ENCODE measurements at places on chromosomes 13 and 19.

- no peak for DNase-seq
Measured at GRCh38 chr19:8462571-8462970, 17.8 kb downstream of the HNRNPM start.

- DNase-seq: no peak
Measured at GRCh38 chr19:31715249-31715945, 366.2 kb upstream of the TSHZ3 start.

- no peak for DNase-seq
Measured at GRCh38 chr13:113046883-113047244, 58.7 kb upstream of the F7 start.

GRCh38 chr19:18294467-18294864, 13.0 kb upstream of the JUND start:
- peak; percentile 77 for DNase-seq

DNA sequence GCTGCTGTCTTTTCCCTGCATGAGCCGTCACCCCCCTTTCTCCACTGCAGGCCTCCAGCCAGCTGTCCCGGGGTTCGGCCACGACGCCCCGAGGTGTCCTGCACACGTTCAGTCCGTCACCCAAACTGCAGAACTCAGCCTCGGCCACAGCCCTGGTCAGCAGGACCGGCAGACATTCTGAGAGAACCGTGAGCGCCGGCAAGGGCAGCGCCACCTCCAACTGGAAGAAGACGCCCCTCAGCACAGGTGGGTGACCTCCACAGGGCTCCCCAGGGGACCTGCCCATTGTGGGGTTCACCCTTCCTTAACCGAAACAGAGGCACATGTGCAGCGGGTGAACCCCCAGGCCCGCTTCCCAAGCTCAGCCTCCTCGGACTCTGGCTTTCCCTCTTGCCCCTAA, 13.1 kb downstream of the TSSK6 start:
- DNase-seq: no peak

GRCh38 chr13:44577236-44578066, 1.3 kb upstream of the TSC22D1 start:
- DNase-seq: peak; percentile 93

DNA sequence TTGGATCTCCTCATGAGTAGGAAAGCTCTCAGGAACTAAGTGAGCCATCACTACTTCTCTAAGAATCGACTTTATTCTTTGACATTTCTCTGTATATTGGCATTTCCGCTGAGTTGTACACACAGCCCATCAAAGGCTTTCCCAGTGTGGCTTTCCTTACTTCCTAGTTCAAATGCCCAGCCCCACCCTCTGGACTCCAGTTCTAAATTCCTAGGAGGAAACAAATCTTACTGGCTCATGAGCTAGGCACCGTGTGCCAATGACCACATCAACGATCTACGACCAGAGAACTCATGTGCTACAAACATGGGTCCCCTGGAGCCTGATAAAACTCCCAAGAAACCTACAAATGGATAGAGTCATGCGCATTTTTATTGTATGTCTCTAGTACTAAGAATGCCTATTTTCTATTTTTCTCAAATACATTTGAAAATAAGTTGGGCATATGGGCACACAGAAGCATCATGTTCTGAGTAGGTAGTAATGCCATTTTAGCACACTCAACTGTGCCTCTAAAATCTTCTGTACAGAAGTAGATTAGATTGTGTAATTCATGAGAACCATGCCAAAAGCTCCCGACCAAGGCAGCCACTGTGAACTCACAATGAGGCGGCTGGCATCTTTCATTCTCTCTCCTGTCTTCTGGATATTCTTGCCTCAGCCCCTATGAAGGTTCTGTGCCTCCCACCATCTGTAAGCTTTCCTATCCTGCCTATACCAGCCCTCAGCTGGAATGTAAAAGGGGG, 10.5 kb upstream of the RAP2A start:
- DNase-seq: no peak

GRCh38 chr13:72963762-72964161, 95.0 kb upstream of the KLF5 start:
- no peak for DNase-seq

- no peak for DNase-seq
Measured at GRCh38 chr13:43294412-43294811, 271.0 kb downstream of the DNAJC15 start.

GRCh38 chr13:27276188-27276587, 5.6 kb downstream of the RASL11A start:
- no peak for DNase-seq

GRCh38 chr13:98548230-98548629, 28.7 kb downstream of the STK24 start:
- no peak for DNase-seq

- DNase-seq: no peak
Measured at GRCh38 chr19:14512406-14512961, 5.7 kb downstream of the DNAJB1 start.

DNA sequence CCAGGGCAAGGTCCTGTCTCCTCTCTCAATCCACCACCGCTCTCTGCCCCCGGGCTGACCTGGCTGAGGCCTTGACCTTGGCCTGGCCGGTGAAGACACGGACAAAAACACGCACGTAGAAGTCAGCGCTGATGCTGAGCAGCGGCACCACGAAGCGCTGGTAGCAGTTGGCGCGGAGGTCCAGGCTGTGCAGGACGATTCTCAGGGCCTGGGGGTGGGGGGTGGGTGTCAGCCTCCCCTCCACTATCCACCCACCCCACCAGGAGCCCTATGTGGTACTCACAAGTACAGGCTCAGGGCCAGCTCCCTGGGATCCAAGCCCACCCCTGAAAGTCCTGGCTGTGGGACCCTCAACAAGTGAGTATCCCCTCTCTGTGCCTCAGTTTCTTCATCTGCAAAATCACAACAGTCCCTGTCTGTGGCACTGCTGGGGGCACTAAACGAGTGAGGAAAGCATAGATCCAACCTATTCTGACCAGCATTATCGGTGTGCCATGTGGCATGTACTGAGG, 6.4 kb downstream of the TRMT1 start:
- no peak for DNase-seq

DNA sequence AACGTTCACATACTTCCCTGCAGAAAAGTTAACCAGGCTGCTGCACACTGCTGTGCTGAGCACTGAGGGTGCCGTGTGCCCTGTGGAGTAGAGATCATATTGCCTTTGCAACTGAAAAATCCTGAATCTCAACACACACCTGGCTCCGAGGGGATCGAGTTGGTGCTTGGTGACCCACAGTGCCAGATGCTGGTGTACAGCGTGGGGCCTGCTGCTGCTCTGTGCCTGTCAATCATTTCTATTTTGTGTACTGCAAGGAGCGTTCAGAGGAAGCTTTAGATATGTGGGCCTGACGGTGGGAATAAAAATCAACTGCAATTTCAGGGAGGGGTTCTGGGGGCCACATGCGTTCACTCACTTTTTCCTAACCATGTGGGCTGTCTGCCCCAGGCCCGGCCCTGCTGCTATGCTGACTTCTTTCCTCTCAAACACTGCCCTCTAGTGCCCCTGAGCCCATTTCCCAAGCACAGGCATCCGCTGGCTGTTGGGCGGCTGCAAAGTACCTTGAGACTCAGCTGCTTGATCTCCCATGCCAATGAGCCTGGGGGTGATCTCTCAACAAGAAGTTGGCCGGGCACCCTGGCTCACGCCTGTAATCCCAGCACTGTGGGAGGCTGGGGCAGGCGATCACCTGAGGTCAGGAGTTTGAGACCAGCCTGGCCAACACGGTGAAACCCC, 9.7 kb upstream of the LENG8 start:
- no peak for DNase-seq

- DNase-seq: no peak
Measured at GRCh38 chr13:50437252-50437651, 406.2 kb downstream of the DLEU7 start.

GRCh38 chr13:22276616-22277015, 605.7 kb downstream of the FGF9 start:
- DNase-seq: no peak

- no peak for DNase-seq
Measured at GRCh38 chr13:49366841-49367240, 77.0 kb downstream of the CAB39L start.

DNA sequence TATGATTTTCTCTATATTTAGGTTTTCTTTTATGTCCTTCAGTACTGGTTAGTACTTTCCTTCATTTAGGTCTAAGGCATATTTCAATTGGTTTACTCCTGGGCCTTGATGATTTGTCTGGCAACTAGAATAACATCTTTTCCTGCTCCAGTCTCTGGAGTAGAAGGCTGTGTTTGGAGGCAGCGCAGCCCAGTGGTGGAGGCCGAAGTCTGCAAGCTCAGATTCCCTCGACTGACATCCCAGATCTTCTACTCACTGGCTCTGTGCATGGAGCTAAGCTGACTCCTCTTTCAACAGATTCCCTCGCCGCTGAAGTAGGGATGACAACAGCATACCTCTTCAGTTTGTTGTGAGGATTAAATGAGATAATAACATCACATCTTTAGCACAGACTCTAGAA, 141.0 kb downstream of the RAP2A start:
- DNase-seq: no peak

- no peak for DNase-seq
Measured at GRCh38 chr19:15283141-15283883, 49.0 kb downstream of the BRD4 start.

DNA sequence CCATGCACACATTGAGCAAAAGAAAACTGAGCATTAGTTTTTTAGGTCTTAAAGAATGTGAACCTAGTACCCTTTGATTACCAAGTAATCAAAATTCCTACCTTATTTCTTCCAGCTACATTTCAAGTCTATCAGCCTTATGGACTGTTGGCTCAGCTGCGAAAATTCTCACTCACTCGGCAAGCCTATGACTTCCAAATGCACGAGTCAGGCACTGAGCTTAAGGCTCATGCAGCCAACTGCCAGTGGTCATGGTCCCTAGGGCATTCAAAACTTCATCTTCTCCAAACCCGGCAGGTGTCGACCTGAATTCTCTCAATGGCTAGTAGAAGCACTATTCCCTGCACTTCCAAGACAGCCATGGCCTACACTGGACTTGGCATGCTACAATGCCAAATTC, 41.2 kb downstream of the RUBCNL start:
- no peak for DNase-seq

GRCh38 chr13:43764349-43764748, 22.4 kb downstream of the ENOX1 start:
- no peak for DNase-seq

- DNase-seq: no peak
Measured at GRCh38 chr19:30406220-30407067, 34.3 kb downstream of the ZNF536 start.

All from activated T-helper 1 cell treated with anti-CD3 and anti-CD28 coated beads, Interleukin-2, amount 50 U/mL, for 16 hours (primary cell).